ENCODE measurements at places on chromosomes 4 and X.

GRCh38 chrX:16633754-16634153 is 16.2 kb upstream of the S100G start:
- DNase-seq = no peak

DNA sequence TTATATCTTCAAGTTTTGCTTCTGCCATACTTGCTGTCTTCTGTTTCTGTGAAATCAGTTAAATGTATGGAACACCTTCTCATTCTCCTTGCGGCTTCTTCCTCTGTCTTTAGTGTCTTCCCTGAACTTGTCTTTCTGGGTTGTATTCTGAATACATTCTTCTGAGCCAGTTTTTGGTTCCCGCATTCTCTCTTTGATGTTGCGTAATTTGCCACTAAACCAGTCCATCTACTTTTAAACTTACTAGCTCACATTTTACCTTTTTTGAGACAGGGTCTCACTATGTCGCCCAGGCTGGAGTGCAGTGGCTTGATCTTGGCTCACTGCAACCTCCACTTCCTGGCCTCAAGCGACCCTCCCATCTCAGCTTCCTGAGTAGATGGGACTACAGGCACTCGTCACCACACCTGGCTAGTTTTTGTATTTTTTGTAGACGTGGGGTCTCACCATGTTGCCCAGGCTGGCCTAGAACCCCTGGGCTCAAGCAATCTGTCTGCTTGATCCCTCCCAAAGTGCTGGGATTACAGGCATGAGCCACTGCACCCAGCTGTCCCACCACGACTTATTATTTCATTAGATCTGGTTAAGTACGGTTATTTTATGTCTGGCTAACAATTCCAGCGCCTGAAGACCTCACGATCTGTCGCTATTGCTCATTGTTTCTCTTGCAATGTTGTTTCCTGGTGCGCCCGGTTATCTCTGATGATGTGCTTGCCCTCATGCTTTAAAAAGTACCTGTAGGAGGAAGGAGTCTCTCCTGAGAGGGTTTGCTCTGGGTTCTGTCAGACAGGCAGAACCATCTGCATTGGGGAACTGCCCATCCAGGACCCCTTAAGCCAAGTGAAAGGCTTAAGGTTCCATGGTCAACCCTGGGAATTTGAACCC is 9.8 kb upstream of the FAM3A start:
- DNase-seq = no peak

DNA sequence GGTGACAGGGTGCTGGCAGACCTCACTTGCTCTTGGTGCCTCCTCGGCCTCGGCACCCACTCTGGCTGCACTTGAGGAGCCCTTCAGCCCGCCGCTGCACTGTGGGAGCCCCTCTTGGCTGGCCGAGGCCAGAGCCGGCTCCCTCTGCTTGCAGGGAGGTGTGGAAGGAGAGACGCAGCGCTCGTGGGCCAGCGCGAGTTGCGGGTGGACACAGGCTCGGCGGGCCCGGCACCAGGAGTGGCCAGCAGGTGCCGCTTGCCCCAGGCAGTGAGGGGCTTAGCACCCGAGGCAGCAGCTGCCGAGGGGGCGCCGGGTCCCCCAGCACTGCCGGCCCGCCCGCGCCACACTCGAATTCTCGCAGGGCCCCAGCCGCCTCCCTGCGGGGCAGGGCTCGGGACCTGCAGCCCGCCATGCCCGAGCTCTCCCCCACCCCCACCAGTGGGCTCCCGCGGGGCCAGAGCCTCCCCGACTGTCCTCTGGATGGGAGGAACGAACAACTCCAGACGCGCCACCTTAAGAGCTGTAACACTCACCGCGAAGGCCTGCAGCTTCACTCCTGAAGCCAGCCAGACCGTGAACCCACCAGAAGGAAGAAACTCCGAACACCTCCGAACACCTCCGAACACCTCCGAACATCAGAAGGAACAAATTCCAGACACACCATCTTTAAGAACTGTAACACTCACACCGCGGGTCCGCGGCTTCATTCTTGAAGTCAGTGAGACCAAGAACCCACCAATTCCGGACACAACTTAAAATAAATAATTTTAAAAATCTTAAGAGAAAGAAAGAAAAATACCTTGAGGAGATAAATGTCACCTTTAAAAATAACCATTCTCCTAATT is 311.1 kb upstream of the SLC7A11 start:
- DNase-seq = no peak

DNA sequence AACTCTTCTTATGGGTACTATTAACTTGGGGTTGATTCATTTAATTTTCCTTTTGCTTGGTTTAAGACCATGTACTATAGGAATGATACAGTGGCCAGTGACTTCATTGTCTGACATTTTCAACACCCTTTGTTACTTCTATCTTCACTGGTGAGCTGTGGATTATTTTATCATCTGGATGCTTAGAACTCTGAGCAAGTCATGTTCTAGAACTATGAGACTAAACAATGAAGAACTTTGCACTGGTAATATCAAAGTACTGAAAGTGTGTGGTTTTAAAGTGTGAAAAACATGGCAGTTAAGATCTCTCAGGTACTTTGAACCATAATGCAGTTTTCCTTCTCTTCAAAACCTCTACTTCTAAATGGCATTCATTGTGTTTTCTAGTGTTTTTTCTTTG is 47.8 kb downstream of the MAP7D3 start:
- no peak for DNase-seq

DNA sequence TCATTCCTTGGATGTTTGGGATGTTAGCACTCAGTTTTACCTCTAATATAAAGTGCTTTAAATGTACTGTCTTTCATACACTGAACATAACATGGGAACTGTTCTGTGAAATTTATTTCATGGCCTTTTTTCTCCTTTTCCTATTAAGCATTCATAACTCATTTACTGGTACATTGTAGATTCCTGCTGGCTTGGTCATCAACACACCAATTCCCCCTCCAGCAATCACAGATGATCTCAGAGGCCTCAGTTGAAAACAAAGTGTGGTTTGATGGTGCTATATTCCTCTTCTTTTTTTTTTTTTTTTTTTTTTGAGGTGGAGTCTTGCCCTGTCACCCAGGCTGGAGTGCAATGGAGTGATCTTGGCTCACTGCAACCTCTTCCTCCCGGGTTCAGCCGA is 61.9 kb upstream of the FAM47B start:
- DNase-seq = no peak

- no peak for DNase-seq
Observed at GRCh38 chr4:84814094-84814750, 152.3 kb downstream of the WDFY3 start.

GRCh38 chr4:173211838-173212237 is 43.2 kb downstream of the GALNT7 start:
- no peak for DNase-seq

DNA sequence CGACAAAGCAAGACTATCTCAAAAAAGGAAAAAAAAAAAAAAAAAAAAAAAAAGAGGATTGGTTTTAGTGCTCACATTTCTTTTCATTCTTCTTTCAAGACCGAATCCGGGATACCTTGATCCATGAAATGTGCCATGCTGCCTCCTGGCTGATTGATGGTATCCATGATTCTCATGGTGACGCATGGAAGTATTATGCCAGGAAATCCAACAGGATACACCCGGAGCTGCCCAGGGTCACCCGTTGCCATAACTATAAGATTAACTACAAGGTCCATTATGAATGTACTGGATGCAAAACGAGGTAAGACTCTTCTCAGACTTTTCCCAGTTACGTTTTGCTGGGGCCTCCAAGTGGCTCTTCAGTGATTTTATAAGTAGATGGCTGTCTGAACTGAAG is 6.1 kb downstream of the CXCR3 start:
- DNase-seq = no peak

- DNase-seq = peak; percentile 29
Observed at GRCh38 chr4:8110071-8110986, 48.3 kb downstream of the ABLIM2 start.

DNA sequence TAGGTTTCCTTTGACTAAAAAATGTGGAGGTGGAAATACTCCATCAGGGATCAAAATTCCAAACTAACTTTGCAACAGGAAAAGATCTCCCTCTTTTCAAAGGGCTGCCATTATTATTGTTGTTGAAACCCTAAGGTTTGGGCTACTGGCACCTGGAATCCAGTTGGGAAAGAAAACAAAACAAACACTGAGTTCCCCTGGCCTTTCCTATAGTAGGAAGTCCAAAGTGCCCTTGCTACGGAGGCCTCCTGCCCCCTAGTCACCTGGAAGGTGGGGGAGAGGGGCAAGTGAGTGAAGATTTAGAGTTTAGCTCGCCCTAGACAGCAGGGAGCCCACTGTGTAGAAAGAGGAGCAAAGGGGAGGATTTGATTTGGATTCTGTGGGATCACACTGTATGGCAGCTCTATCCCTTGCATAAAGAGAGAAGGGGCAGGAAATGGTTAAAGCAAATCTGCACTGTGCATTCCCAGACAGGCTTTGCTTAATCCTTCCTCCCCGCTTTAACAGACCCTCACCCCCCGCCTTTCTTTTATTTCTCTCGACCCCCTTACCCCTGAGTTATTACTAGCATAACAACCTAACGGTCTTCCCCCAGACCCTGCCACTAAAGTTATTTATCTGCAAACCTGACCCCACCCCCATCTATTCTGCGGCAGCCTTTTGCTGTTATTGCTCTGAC is 627 bp upstream of the FAT4 start:
- DNase-seq = no peak

- DNase-seq = no peak
Observed at GRCh38 chrX:57137501-57137900, 304 bp upstream of the SPIN2A start.

DNA sequence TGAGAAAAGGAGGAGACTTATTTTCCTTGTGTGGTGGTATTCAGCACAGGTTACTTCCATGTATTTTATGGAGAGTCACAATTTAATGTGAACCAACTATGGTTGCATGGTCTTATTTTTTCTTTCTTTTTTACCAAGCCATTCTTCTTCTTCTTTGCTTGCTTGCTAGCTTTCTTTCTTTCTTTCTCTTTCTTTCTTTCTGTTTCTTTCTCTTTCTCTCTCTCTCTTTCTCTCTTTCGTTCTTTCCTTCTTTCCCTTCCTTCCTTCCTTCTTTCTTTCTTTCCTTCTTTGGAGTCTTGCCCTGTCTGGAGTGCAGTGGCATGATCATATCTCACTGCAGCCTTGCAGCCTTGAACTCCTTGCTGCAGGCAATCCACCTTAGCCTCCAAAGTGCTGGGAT is 68.9 kb downstream of the DOCK11 start:
- no peak for DNase-seq

DNA sequence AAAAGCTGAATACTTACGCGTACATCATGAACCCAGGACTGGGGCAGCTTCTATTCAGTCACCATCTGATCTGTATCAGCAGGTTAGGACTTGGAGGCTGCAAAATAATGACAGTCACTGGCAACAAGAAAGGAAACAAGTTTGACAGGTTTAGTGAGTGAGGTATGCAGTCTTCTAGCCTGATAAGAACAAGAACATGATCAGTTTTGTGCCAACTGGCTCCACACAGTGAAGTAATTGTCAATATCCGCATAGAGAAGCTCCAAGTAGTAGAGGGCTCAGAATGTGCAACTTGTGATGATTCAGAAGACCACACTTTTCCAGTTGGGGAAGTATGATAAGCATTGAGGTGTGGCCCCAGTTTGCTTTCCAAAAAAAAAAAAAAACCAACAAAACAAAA is at the start of gene TMPRSS11F:
TSS of gene TMPRSS11F (minus strand) at position 77 of the 400 bp plus-strand sequence. CDS start at position 28, 49 bp downstream.
- no peak for DNase-seq

GRCh38 chrX:13215729-13216128 is 104.1 kb downstream of the ATXN3L start:
- DNase-seq = no peak

- no peak for DNase-seq
Observed at GRCh38 chr4:165293061-165293460, 34.4 kb upstream of the MSMO1 start.

DNA sequence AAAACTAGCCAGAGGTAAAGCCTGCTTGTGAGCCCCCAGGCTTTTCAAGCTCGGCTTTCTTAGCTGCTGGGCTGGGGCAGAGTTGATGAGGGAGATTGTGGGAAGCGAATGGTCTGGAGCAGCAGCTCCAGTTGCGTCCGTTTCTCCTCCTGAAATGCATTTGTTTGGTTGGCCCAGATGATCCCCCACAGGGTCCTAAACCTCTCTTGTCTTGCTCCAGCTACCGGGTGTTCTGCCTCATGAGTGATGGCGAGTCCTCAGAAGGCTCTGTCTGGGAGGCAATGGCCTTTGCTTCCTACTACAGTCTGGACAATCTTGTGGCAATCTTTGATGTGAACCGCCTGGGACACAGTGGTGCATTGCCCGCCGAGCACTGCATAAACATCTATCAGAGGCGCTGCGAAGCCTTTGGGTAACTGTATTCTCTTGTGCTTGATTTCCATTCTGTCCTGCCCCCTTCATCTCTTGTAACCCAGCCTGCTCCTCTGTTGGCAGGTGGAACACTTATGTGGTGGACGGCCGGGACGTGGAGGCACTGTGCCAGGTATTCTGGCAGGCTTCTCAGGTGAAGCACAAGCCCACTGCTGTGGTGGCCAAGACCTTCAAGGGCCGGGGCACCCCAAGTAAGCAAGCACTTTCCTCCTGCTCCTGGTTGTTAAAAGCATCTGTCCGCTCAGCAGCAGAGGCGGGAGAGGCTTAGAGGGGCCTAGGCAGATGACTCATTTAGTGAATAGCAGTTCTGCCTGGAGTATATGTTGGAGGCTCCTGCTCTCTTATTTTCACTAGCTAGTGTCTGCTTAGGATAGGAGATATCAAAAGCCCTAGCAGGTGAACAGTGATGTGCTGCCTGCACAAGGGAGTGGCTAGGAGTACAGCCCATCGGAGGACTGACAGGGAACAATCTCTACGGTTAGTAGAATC is 15.3 kb downstream of the TKTL1 start:
- DNase-seq = no peak

DNA sequence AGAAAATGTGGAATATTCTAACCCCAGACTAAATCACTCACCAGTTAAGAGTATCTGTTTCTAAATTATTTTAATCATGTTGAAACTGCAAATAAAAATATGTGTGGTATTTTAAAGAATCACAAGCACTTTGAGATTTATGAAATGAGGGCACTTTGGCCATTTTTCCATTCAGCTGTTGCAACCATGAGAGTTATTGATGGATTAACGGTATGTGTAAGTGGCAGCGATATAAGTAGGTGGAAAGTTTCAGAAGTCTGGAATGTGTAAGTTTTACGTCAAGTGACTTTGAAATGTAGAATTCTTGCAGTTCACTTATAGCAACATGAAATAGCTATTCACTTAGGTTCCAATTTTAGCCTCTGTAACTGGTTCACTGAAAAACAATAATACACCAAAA is 905.1 kb upstream of the SLIT2 start:
- DNase-seq = no peak

GRCh38 chr4:69057620-69058409 is 38.5 kb upstream of the UGT2B7 start:
- DNase-seq = no peak

GRCh38 chr4:62450740-62451139 is 1250.6 kb downstream of the ADGRL3 start:
- DNase-seq = no peak

Measured in stimulated activated naive CD8-positive, alpha-beta T cell treated with anti-CD3 and anti-CD28 coated beads, Interleukin-15, Interleukin-2, amounts not matched to agents 100 U/mL and 50 U/mL, for 24 hours (primary cell).